AML-193 (cell line): ENCODE measurements at places on chromosomes 6 and 20.

DNA sequence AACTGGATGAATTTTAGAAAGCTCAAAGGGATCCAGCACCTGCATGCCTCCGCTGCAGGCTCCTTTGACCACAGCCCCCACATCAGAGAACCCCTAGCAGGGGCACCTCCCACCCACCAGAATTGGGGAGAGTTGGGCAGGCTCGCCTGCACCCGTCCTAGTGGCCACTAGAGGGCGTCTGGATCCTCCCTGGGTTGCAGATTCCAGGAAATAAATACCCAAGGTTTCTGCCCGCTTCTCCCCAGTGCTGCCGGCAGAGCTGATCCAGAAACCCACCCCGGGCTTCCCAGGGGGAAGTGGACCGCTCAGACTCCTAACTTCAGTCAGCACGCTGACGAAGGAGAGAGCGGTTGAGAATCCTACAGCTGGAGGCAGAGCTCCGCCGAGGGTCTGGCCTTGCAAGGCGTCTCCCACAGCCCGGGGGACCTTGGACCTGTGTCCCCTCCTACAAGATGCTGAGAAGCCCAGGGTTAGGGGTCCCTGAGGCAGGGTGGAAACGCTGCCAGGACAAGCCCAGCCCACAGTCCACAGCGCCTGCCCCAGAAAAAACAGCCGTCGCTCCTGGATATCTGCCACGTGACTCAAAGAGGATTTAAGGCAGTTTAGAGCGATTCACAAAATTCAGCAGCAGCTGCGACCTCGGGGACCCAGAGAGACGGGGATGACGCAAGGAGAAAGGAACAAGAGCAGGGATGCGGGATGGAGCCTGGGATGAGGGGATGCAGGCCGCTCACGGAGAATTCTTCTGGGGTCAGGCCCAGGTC is 32.6 kb upstream of the PHACTR3 start:
- DNase-seq: no peak

- DNase-seq: no peak
These were observed 16.9 kb downstream of the TBPL1 start for GRCh38 chr6:133969921-133970295.

DNA sequence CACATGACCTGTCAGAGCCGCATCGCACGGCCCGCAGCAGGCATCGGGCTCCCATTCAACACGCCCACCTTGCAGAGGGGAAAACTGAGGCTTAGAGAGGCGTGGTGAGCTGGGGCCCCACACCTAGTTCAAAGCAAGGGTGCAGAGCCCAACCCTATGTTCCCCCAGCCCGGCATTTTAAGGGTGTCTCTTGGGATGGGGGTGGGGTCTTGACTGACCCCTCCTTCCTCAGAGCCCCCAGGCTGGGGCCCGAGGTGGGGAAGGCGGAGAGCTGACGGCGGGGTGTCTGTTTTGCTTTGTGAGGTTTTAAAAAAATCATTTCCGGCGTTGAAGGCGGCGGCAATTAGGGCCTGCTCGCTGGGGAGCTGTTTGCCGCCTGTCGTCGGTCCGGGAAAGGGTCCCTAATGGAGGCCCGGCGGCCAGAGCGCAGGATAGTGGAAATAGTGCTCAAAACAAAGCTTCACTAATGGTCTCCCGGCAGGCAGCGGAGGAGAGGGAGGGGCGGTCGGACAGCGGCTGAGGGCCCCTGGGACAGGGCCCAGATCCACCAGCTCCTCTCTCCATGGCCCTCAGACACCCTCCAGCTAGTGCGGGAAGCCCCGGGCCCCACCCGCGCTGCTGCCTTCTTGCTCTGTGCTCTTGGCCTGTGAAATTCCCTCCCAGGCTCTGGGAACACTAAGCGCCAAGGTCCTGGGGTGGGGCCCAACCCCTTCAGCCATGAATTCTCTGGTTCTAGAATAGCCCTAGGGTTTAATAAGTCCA is 11.9 kb downstream of the VSTM2L start:
- DNase-seq: no peak

GRCh38 chr6:167094436-167094819 is 28.5 kb upstream of the CCR6 start:
- no peak for DNase-seq

GRCh38 chr6:108762394-108762793 is 85.8 kb upstream of the ARMC2 start:
- peak; percentile 96 for DNase-seq

DNA sequence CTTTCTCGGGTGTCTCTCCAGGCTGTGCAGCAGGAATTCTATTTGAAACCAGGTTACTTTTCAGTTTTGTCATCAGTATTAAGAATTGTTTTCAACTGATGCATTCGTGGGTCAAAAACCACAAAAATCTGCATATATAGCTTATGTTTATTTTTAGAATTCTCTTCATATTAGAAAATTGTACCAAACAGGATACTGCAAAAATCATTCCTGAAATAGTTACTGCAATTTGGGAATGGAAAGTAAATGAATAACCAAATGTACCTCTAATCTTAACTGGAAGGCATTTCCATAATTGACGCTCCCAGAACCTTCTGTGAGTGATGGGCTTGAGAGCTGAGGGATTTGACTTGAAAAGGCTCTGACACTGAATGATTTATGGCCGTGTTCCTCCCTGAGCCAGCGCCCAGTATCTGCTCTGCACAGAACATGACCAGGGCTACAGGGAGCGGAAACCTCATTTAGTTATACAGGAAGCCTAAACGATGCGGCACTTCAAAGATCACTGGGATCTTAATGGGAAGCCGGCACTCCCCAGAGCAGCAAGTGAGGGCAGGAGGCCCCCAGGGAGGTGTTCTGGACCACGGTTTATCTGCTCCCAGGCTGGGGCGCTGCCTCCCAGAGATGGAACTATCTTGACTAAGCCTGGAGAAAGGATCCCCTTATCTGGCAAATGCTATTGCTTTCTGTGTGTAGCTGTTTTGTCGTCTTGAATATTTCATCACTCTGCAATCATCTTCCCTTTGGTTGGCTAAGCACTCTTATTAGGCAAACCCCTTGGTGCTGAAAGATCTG is 446.0 kb downstream of the QKI start:
- DNase-seq: no peak

GRCh38 chr20:38021087-38021772 is 12.0 kb downstream of the TTI1 start:
- DNase-seq: no peak

DNA sequence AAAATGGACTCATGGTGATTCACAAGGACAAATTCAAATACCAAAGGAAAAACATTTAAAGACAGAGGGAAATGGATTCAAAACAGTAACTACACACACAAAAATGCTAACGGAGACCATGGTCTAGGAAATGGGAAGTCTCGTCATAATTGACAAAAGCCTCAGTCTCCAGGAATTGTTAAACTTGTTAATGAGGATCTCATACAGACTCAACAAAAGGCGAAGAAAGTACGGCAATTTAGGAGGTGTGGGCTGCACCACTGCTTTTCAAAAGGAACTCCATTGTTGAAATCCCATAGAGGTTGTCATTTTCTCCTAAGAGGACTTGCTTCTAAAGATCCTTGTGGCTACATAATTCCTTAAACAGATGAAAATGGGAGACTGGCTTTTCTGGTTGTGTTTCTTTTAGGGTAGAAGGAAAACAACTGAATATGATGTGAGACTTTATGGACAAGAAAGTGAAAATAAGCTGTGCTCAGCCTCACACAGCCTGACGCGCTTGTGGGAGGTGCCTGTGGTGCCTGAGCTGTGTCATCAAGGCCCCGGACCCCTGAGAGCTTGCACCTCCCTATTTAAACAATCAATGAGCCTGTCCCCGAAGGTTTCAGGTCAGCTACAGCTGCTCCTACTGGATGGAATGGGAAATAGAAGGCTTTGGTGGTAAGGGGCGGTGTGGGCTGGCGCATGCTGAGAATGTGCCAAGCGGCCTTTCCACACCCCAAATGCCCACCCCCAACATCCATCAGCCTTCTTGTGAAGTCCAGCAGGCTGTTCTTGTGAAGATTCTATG is 2.5 kb upstream of the CLDN20 start:
- DNase-seq: no peak

- no peak for DNase-seq
These were observed 69.4 kb downstream of the BACH2 start for GRCh38 chr6:90227213-90227612.
